Muscle of arm (tissue), 14 donors: ENCODE measurements at places on chromosomes 12 and 14. TPM values are rescaled to one million over a fixed set of nuclear protein-coding genes. Genes with fewer than 3 reads are reported as not detected.

PLD4 gene
- 3.9 TPM for polyA plus RNA-seq

SLC25A47 gene
- polyA plus RNA-seq = 0.08 TPM

GRCh38 chr12:29614694-29615325, 117.3 kb upstream of the OVCH1 start:
- no peak for DNase-seq

DNA sequence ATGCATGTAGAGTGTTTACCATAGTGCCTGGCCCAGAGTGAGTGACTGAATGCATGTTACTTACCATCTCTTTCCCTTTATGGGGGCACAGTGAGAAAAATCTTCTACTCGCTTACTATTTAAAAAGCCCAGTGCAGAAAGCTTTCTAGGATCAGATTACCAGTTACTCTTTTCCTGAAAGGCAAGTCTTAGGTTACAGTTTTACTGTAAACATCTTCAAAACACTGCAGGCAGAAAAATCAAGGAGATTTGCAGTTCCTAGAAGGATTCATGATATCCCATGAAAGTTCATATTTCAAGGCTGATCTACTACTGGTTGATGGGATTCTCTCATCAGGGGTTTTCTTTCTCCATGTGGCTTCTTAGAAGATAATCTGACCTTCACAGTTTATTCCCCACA, 29.3 kb upstream of the DAAM1 start:
- DNase-seq = no peak

- no peak for DNase-seq
Measured at GRCh38 chr12:9710584-9711375, 22.1 kb downstream of the CLECL1 start.

DNA sequence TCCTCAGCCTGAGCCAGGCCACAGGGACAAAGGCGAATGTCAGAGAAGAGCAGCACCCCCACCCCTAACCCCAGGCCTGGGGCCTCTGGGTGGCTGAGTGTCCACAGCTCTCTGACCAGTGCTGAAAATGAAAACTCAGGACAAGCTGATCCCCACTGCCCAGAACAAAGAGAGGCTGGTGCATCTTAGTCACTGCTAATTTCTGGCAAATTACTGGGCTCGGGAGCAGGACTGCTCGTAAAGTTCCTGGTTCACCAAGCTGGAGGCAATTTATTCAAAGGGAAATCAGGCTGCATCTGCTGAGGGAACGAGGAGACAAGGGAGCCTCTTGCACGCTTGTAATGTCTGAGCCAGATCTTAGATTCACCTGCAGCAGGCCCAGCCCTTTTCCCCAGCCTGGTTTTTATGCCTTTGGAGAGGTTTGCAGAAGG, 43.2 kb downstream of the CALM1 start:
- DNase-seq = no peak

DNA sequence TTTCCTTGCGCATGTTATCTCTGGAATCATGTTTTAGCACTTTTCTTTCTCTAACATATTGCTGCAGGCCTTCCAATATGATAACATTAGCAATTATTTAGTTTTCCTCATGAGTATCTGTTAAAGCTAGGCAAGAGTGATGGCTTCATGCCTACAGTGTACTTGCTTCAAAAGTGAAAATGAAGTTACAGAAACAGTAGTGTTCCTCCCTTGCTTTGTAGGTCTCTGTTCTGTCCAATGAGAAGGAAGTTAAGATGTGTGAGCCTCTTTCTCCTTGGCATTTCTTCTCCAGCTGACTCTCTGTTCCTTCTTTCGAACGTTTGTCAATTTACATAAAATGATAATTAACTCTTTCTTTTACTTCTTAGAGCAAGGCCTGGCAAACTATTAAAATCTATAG, 22.2 kb downstream of the LRRIQ1 start:
- no peak for DNase-seq
